Stimulated activated CD8-positive, alpha-beta memory T cell treated with anti-CD3 and anti-CD28 coated beads, Interleukin-7, amount 100 ng/mL, for 4 hours (primary cell): ENCODE measurements at places on chromosomes 5 and 9.

GRCh38 chr9:137666955-137667670, 48.3 kb downstream of the EHMT1 start:
- DNase-seq: no peak

DNA sequence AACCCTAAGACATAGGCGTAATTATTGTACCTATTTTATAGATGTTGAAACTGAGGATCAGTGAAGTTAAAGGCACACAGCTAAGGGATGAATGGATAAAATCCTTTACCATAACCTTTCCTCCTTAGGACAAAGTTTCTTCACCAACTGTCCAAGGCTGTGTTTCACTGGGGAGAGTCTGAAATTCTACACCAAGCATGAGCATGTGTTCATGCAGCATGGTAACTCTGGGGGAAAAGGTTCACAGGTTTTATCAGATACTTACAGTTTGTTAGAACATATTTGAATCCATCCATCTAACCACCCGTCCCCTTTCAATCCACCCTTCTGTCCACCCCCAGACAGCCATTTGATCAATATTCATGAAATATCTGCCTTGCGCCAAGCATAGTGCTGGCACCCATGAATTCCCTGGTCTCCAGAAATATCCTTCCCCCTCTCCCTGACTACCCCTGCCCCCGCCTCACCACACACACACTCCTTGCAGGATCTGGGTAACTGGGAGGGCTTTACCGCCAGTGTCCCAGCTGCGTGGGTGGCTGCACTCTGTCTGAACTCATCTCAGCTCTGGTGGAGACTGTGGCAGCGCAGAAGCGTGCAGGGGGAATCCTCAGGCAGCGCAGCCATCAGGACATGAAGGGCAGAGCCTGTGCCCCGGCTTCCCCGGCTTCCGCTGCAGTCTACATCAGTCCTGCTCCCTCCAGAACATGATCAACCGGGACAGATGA, 6.3 kb upstream of the KCNIP1 start:
- no peak for DNase-seq

DNA sequence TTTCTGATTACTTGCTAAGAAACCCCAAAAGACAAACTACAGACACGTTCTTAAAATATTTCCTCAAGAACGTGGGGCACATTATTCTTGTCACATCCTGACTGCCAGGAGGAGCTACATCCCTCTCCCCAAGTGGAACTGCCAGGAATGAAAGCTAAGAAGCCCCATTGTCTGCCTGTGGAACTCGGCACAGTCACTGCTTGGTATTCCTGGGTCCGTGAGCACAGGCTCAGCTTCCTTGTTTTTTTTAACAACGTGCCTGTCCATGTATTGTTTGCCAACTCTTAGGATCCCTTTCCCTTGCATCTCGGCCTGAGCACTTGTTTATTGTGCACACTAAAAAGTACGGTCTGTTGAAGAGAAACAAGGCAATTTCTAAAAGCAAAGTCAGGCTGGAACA, 47.0 kb upstream of the SELENOP start:
- no peak for DNase-seq

DNA sequence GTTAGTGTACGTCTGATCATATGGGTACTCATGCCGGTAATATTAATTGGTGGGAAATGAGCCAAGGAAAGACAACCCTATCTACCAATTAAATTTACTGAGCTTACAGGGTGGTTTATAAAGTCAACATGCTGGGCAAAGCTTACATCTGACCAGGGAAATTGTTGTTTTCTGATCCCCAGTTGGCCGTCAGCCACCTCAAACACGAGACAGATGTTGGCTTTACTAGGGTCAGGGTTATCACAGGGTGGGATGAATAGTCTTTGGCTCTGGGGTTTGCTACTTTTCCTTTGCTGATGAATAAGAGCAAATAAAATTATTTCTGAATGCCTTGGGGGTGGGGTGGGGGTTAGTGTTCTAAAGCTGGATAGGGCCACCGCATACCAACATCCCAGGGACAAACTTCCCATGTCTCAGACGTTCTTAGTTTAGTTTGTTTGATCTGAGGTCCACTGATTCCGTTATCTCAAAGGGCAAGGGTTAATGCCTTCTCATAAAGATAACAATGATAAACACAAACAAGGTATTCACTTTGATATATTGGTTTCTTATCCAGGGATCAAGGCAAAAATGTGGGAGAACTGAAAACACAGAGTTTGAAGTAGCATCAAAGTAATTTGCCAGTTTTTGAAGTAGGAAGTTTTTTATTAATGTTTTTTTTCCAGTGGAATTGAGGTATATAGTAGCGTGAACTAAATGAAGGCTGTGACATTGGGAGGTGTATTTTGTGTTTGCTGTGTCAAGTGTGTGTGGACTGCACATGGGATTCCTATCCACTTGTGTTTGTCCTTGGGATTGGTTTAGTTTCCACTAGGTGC, 109.1 kb upstream of the RPS23 start:
- DNase-seq: no peak

DNA sequence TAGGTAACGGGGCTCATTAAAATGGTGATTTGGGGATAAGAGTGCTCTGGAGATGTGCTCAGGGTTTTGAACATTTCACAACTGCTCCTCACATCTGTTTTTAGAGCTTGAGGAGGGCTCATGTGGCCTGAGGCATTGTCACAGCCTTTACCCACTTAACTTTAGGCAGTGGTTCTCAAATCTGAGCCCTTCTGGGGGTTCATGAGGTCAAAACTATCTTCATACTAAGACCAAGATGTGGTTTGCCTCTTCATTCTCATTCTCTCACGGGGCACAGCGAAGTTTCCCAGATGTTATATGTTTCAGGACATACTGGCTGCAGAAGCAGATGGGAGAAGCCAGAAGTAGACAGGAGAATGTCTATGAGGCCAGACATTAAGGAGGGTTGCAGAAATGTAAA, 38.4 kb downstream of the STXBP1 start:
- no peak for DNase-seq

DNA sequence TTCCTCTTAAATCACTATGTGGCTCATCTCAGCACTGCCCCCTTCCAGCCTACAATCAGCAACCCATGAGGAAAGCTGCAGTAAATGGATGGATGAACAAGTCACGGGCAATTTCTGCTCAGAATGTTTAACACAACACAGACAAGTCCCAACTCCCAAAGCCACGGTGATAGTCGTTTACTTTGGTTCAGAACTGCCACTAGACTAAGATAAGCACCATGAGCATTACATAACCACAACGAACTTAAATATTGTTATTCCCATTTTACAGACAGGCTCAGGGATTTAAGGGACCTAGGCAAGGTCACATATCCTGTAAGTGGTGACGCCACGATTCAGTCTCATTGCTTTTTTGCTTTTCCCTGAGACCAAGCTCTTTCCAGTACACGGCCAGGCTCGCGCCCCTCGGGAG, 2.0 kb upstream of the SMIM27 start:
- no peak for DNase-seq

GRCh38 chr5:91332267-91333045, 50.7 kb downstream of the ARRDC3 start:
- no peak for DNase-seq

DNA sequence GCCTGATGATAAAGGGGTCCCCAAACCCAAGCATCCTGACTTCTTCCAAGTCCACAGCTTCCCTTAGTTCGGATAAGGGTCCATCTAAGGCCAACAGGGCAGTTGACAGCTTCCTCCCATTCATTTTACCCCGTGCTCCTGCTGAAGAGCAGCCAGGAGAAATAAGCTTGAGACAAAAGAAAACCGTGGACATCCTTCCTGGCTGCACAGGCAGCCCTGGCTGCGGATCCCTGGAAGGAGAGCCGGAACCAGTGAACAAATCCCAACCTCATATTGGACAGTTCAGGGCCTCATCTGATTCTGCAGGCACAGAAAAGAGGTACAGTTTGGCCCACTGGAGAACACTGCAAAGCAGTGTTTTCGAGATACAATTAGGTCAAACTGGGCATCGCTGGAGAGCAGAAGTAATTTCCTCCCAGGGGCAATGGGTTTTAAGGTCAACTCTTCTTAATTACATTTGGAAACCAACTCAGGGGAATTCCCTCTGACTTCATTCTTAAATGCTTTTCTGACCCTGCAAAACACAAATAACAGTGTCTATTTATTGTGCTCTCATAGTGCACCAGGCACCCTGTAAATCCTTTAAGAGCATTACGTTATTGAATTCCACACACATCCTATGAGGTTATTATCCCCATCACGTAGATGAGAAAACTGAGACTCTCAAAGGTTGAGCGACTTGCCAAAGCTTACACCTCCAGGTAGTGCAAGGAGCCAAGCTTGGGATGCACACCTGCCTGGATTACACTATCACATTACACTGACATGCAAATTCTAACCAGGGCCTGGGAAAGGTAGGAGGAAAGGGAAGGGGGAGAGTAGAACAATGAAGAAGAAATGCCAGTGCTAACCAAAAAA, 21.2 kb downstream of the ADAM19 start:
- no peak for DNase-seq

GRCh38 chr9:106913276-106913675, 50.3 kb downstream of the ZNF462 start:
- DNase-seq: no peak

- DNase-seq: no peak
Observed at GRCh38 chr5:179876610-179876952, 18.0 kb upstream of the MRNIP start.

- no peak for DNase-seq
Observed at GRCh38 chr5:14238272-14238671, 95.1 kb downstream of the TRIO start.
